ENCODE measurements at places on chromosomes 7 and 10.

- no peak for DNase-seq
Measured at GRCh38 chr10:6951732-6952131, 371.7 kb upstream of the PRKCQ start.

DNA sequence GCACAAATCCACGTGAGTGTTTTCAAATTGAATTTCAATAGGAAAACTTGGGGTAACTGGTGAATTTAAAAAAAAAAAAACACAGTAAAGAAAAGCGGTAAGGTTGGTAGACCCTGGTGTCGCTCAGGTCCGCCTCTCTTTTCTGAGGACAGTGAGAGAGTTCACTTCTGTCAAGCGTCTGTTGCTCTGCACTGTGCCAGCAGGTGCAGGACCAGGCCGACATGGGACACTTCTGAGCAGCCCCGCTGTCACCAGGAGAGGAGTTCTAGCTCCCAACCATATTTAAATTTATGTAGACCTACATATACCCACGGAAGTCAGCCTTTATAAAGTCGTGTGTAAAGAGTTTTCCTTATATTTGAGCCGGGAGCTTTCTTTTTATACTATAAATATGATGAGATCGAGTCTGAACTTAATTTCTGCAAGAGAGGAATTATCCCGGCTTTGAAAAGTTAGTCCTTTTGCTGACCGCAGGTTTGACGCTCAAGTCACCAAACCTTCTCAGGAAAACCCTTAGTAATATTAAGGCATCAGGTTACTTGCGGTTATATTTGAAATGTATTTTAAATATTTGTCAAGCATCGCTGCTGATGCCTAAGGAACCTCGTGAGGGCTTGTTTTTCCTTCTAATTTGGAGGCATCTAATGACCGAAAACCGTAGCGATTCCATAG lies 531 bp downstream of the IKZF1 start:
- no peak for DNase-seq

DNA sequence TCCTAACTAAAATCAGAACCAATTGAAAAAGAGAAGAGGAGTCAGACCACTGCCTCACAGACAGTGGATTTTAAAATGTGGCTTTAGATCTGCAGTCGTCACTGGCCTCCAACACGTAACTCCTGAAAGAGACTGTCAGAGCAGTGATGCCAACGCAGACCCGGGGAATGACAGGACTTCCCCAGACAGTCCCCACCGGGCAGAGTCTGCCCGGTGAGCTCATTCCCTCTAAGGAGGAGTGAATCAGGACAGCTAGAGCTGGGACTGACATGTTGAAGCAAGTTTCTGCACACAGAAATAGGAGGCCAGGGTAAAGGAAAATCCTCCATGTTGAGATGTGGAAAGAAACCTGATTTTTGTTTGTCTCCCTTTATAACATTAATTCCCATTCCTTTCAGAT lies 105.0 kb downstream of the TES start:
- no peak for DNase-seq

DNA sequence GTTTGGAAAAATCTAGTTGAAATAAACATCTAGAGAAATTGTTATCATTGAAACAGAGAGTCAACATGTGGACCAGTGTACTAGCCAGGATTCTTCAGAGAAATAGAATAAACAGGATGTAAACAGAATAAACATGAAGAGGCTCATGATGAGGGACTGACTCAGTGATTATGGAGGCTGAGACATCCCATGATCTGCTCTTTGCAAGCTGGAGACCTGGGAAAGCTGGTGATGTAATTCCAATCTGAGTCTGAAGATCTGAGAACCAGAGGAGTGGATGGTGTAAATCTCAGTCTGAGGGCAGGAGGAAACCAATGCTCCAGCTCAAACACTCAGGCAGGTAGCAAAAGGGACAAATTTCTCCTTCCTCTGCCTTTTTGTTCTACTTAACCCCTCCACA lies 62.9 kb upstream of the FAM180A start:
- DNase-seq = no peak

Data from cortex of kidney (tissue), 1 donor.